NCI-H146 (cell line): ENCODE measurements at places on chromosomes 3 and 15.

GRCh38 chr15:45795440-45796069 is 160.7 kb downstream of the SQOR start:
- DNase-seq, result peak; percentile 87

GRCh38 chr15:50261981-50262380 is 3.5 kb downstream of the HDC start:
- DNase-seq, result no peak

DNA sequence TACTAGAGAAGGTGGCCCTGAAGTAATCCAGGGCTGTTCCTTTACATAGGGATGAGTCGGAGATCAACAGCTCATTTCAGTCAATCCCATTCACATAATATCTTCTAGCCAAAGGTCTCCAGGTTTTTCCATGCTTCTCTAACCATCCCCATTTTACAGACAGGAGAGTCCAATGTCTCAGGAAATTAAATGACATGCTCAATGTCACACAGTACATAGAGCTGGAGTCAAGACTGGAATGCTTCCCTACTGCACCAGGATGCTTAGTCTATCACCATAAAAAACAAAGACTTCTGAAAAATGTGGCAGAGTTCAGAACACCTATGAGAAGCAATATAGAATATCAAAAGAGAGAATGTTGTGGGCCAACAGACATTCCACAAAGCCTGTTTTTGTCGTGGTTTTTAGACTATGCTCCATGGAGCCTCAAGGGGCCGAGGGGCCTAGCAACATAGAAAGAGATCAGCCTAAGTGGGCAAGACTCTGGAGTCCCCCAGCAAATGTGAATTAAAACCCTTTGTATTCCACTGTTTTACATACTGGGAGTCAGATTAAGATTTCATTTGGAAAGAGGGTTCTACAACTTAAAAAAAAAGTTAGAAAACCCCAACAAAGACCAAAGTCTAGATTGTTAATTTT is 122.0 kb downstream of the THRB start:
- no peak for DNase-seq

GRCh38 chr15:89462198-89462912 is 34.0 kb downstream of the RHCG start:
- peak; percentile 30 for DNase-seq

DNA sequence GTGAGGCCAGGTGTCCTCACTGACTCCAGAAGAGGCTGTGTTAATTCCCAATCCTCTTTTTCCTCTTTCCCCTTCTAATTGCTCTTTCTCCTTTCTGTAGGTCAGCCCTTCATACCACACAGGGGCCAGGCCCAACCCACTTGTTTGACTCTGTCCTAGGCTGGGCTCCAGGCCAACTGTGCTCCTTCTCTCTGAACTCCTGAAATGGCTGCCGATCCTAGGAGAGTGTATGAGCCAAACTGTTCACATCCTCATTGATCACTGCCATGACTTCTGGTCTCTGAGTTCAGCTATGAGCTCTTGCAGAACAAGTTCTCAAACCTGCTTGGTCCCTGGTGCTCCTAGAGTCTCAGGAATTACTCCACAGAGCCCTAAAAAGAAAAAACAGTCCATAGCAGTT is 145.1 kb downstream of the VGLL4 start:
- DNase-seq, result no peak

GRCh38 chr3:179072100-179072438 is 460 bp upstream of the ZMAT3 start:
- DNase-seq, result peak; percentile 66

DNA sequence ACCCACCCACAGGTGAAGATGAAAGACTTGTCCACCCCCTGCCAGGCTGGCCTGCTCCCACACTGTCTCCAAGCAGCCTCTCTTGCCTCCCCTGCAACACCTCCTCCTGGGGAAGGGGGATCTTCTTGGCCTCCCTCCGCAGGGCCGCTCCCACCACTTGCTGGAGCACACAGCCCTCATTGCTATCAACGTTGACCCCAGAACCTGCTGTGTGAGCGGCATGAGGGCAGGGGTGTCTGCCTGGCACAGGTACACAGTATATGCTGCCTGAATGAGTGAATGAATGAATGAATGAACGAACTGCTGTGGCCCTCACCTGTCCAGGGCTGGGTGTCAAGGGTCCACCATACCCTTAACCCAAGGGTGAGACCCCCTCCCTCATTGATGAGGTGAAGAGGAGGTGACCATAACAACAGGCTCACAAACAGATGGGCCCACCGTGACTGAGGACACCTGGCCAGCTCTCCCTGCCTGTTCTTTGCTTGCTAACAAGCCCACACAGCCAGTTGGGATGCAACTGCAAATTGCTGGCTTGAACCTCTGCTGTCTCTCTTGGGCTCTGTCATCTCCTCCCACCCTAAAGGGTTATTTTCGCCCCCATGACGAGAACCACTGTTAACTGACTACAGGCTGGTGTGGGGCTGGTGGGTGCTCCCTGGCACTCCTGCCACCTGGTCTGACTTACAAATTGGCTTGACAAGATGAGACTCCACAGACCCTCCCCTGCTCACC is 22.5 kb downstream of the SLC41A3 start:
- no peak for DNase-seq

GRCh38 chr3:41158947-41159346 is 40.4 kb upstream of the CTNNB1 start:
- DNase-seq, result no peak
